NCI-H2081 treated with DMSO at 0.1 percent for 48 hours (cell line): ENCODE measurements at places on chromosomes 12 and 14.
A peak's percentile ranks its signal among the peaks of the same experiment; 100 is the strongest.

DNA sequence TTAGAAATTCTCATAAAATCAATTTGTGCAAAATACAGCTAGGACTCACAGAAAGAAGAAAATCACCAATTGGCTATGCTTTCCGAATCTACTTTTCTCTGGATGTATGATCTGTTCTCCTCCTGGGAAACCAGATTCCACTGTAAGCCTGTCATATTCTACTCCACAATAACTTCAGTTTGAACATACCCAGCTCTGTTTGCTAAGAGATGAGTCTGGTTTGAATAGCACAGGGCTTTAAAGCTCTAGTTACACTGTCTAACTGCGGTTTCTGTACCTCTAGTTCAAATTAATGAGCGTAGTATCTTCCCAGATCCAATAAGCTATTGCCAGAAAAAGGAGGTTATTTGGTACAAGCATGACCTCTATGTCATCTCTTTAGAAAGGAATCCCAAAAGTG is 270.1 kb downstream of the DAD1 start:
- DNase-seq = no peak

DNA sequence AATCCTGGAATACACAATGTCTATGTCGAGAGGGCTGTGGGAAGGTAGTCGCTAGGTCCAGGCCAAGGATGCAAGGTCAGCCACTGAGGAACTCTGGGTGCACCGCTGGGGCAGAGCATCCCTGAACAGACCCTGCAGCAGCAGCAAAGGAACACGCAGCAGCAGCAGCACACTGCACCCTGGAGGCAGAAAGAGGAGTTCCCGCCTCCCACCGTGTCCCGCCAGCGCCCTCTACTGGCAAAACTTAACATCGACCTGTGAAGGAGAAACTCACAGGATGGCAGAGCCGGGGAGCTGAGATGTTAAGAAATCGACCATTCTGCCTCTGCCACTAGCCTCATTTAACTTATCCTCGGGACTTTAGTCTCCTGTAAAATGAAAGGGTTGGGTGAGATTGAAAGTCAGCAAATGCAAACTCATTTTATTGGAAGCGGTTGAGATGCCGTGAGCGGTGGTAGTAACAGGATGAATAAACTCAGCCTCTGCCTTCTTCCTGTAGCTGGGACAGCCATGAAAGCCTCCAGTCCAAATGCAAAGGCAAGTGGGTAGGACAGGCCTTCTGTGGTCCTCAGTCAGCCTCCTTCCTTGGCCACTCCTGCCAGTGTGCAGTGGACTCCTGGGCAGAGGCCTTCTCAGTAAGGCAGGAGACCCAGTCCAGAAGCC is 45.6 kb downstream of the STAB2 start:
- no peak for DNase-seq

DNA sequence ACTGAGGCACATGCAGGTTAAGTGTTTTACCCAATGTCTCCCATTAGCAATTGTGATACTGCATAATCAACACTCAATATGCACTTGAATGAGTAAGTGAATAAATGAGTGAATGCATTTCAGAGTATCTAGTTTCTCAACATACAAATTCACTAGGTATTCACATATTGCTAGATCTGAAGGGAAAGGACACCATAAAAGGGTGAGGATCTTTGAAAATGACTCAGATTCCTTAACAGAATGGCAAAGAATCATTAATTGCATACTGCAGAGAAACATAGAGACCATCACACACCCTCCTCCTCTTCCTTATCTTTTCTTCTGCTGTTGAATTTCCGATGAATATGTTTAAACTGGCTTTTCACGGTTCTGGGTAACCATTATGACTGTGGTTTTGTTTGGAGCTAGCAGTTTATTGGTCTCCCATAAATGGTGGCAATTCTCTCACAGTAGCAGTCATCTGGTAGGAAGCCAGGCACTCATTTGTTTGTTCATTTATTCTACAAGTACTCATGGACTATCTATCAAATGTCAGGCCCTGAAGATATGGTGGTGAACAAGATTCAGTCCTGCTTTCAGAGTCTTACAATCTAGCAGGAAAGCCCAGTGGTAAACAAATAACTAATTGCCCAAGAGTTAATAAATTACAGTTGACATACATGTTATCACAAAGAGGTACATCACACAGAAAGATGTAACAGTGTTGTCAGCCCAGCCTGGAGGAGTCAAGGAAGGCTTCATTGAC is 70.2 kb downstream of the LLPH start:
- DNase-seq = no peak

DNA sequence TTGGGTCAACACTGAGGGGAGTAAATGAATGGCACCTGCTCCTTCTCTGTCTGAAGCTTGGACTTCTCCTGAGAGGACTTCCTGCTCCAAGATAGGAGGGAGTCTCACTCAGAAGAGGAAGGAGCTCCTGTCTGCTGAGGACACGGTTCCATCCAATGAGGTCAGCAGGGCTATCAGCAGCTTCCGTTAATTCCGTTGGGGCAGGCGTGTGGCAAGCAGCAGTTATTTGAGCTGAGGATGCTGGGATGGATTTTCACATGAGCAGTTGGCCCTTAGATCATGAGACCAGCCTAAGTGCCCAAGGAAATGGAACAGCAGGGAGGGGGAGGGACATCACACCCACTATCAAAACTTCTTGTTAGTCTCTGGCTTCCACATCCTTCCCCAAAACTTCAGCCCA is 159.0 kb upstream of the PZP start:
- DNase-seq = no peak

- no peak for DNase-seq
Measured at GRCh38 chr14:24982472-24983155, 67.3 kb downstream of the STXBP6 start.

- no peak for DNase-seq
Measured at GRCh38 chr14:22685467-22685866, 41.3 kb upstream of the OR6J1 start.

- DNase-seq = no peak
Measured at GRCh38 chr12:6461401-6462233, 8.9 kb downstream of the VAMP1 start.

DNA sequence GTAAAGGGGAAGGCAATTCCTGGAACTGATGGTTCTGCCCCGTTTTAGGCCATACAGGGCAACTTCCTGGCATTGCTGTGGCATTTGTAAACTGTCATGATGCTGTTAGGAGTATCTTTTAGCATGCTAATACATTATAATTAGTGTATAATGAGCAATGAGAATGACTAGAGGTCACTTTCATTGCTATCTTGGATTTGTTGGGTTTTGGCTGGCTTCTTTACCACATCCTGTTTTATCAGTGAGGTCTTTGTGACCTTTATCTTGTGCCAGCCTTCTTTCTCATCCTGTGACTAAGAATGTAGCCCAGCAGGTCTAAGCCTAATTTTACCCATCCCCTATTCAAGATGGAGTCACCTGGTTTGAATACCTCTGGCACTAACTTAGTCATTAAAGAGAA is 51.2 kb downstream of the TESPA1 start:
- DNase-seq = no peak

DNA sequence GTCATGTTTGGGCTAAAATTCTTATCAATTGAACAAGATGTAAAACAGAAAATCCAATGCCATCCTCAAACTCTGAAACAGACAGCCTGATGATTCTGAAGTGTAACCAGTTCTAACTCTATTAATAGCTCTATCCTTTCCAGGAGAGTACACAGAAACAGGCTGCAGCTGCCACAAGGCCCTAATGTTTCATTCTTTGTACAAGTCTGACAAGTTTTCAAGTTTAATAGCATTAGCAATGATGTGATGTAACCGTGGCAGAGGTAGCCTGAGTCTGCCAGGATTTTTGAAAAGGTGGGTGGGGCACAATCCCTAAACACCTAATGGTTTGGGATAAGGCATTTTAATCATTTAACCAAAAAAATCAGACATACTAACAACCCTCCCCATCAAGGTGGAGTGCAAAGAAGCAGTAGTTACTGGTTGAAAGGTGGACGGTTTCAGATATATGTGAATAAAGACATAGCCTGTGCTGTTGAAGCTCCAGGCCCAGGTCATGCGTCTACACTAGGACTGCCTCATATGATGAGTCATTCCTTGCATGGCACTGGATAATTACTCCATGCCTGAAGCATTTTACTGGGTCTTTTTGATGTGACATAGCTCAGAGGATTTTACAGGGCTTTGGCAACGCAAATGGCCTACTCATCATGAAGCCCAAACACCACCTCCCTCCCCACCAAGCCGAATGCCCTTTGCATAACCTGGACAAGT is 145.1 kb upstream of the GRIP1 start:
- DNase-seq = no peak

DNA sequence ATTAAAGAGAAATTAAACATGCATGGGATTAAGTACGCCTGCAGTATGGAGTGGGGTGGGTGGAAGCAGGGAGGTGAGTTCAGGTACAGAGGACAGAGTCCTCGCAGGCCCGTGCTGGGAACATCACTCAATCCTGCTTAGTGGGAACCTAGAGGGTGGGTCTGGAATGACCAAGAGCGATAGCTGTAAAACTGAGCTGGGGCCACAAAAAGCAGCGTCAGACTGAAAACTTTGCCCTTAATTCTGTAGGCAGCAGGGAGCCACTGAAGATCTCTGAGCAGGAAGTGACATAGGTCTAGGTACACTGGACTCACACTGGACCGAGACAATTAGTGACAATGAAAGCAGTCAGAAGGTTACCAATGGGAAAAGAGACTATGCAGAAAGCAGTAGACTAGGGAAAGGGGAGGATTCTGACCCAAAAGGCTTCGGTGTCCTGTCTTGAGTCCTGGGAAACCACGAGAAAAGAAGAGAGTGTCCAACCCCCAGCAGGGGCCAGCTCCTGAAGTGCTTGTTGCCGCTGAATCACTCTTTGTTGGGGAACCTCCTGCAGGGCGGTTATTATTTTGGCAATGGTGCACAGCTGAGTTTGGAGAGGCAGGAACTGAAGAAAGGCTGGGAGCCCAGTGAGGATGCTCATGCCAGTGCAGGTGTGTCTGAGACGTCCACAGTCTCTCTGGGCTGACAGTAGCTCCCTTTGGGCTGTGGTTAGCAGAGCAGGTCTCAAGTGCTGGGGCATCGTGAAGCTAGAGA is 97.4 kb downstream of the PLXNC1 start:
- no peak for DNase-seq

GRCh38 chr14:68486033-68486732 is 306.7 kb downstream of the ZFP36L1 start:
- DNase-seq = peak; percentile 44

DNA sequence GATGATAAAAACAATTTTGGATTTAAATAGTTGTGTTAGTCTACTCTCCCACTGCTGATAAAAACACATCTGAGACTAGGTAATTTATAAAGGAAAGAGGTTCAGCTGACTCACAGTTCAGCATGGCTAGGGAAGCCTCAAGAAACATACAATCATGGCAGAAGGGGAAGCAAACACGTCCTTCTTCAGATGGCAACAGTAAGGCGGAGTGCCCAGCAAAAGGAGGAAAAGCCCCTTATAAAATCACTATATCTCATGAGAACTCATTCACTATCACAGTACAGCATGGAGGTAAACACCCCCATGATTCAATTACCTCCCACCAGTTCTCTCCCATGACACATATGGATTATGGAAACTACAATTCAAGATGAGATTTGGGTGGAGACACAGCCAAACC is 632.1 kb downstream of the SLC16A7 start:
- no peak for DNase-seq

- no peak for DNase-seq
Measured at GRCh38 chr14:74563233-74563585, 48.8 kb downstream of the LTBP2 start.

DNA sequence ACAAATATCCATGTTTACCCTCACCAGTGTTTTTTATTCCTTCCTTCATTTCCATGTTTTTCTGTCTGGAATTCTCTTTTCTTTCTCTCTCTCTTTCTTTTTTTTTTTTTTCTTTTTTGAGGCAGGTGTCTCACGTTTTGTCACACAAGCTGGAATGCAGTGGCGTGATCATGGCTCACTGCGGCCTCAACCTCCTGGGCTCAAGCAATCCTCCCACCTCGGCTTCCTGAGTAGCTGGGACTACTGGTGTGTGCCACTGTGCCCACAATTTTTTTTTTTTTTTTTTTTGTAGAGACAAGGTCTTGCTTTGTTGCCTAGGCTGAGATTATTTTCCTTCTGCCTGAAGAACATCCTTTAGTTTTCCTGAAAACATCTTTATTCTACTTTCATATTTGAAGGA is 15.0 kb upstream of the AMIGO2 start:
- no peak for DNase-seq

GRCh38 chr12:117202033-117202432 is 11.8 kb upstream of the FBXO21 start:
- no peak for DNase-seq

DNA sequence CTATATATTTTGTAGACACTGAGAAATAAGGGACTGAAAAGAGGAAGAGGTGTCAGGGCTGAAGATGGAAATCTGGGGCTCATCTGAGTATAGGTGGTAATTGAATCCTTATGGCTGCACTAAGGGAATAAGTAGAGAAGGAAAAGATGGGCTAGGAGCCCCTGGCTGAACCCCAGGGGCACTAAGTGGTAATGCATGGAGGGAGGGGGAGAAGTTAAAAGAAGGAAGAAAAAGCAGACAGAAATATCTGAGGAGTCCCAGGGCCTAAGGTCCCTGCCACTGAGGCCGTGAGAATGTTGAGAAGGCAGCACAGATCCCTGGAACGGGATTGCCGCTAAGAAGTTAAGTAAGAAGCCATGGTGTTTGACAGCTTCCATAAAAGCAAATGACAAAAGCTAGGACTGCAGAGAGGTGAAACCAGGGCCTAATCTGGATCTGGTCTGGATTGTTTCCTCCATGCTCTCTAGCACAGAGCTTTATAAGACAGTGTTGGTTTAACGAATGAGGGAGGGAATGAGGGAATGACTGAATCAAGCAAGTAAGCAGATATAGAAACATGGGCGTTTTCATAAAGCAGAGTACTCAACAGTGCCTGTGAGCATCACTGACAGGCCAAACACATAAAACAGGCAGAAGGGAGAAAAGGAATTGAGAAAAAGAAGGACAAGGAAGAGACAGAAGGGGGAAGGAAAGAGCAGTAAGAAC is 92.9 kb downstream of the HMGA2 start:
- DNase-seq = no peak

DNA sequence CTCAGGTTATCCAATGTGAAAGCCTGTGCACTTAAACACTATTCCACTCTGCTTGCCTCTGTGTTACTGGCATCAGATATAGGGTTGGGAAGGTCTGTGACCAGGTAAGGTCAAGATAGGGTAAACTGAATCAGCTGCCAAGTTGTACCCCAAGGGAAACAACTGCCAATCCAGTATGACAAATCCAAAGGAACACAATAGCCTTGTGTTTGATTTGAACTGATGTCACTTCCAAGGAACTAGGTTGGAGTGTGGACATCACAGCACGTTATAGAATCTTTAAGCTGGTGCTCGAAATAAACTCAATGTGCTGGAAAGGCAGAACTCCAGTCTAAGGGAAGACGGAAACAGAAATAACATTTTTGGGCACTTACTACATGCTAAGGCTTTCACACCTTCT is 223.4 kb upstream of the BTG1 start:
- DNase-seq = no peak

GRCh38 chr14:59435987-59436386 is 29.2 kb downstream of the GPR135 start:
- DNase-seq = no peak

- no peak for DNase-seq
Measured at GRCh38 chr12:110304061-110304551, 23.1 kb downstream of the ATP2A2 start.
